ENCODE measurements at places on chromosomes 4 and X.

- no peak for DNase-seq
Observed at GRCh38 chr4:101941816-101942358, 151.4 kb downstream of the BANK1 start.

- no peak for DNase-seq
Observed at GRCh38 chrX:11349661-11350337, 56.6 kb downstream of the AMELX start.

- peak; percentile 84 for DNase-seq
Observed at GRCh38 chr4:184448821-184449220, 25.5 kb downstream of the IRF2 start.

- DNase-seq: no peak
Observed at GRCh38 chrX:151762802-151763201, 28.3 kb downstream of the CNGA2 start.

DNA sequence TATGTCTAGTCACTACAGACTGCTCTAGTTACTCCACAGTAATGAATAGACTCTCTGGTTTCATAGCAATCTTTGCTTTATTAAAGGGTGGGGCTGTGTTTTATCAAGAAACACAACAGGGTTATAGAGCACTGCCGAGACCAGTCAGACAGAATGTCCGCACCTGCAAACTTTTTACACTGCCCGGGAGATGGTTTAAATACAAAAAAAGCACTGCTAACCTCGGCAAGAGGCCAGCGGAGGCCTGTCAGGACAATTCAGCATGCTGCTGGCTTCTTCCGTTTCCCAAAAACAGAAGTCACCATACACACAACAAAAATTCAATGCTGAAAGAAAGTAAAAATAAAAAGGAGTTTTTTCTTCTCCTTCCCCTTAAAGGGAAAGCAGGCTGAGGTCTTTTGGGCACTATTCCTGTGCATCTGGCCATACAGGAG, 67.4 kb downstream of the IRF2 start:
- DNase-seq: peak; percentile 62

Measured in muscle of arm (tissue), 14 donors.